HS-27A (cell line): ENCODE measurements at places on chromosomes 16 and 17.

DNA sequence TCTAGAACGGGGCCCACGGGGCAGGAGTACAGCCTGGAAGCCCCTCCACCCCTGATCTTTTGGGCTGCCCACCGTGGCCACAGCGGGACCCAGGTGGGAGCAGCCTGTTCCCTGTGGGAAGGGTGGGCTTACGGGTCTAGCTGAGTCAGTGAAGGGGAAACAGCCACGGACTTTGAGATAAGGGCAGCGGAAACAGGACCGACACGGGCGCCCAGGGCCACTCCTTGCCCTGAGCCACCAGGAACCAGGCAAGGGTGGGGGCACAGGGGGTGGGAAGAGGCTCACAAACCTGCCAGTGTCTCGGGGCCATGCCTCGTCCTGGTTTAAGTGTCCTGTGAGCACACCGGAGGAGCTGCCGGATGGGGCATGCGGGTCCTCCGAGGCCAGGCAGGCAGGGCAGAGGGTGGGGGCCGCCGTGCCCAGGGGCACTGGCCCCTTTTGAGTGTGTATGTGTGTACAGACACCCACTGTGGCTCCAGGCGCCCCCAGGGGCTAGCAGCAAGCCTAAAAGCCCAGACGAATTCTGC lies 47.6 kb upstream of the PVALEF start:
- DNase-seq, result no peak

- peak; percentile 73 for DNase-seq
These were observed 13.0 kb downstream of the CDH13 start for GRCh38 chr16:82639666-82640336.

GRCh38 chr17:29005936-29006511 lies at the start of gene SEZ6:
Gene SEZ6 (minus strand): TSS chr17:29006033. CDS start chr17:29005869, 164 bp downstream.
- DNase-seq, result no peak

DNA sequence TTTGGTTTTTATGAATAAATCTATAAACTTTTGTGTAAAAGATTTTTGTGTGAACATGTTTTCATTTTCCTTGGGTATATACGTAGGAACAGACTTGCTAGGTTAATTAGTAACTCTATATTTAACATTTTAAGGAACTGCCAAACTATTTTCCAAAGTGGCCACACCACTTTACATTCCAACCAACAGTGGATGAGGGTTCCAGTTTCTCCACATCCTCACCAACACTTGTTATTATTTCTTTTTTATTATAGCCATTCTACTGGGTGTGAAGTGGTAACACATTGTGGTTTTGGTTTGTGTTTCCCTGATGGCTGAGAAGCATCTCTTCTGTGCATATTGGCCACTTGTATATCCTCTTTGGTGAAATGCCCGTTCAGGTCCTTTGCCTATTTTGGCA lies 20.0 kb downstream of the LYRM9 start:
- no peak for DNase-seq

DNA sequence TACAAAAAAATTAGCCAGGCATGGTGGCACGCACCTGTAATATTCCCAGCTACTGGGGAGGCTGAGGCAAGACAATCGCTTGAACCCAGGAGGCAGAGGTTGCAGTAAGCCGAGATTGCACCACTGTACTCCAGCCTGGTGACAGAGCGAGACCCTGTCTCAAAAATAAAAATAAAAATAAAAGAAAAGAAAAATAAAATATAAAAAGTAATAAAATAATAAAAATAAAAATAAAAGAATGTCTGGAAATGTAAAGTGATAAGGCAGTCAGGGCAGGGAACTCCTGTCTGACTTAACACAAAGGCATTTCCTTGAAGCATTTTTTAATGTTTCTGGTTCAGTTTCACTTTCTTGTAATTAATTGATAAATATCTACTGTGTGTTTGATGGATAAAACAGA lies 34.7 kb upstream of the DNAJA2 start:
- DNase-seq, result no peak

GRCh38 chr16:31134091-31134571 lies 1.4 kb downstream of the PRSS8 start:
- no peak for DNase-seq

DNA sequence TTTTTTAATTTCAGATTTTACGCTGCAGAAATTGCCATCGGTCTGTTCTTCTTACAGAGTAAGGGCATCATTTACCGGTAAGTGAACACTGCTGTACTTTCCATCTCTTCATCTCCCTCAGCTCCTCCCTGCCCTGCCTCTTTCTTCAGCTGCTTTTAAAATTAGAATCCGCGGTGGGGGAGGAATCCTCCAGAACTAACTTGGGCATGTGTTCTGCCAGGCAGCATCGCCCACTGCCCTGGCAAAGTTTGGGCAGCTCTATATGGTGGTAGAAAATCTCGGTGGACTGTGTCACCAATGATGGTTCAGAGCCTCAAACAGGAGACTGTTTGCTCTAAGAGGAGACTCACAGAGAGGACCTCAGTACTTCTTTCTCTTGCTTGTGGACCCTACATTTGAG lies 81.6 kb upstream of the CACNG3 start:
- no peak for DNase-seq

GRCh38 chr16:89395150-89396142 lies 94.9 kb downstream of the ANKRD11 start:
- DNase-seq, result peak; percentile 88

GRCh38 chr17:40190197-40191021 lies 13.1 kb downstream of the RAPGEFL1 start:
- no peak for DNase-seq

GRCh38 chr17:45783593-45784292 lies 377 bp upstream of the CRHR1 start:
- no peak for DNase-seq

DNA sequence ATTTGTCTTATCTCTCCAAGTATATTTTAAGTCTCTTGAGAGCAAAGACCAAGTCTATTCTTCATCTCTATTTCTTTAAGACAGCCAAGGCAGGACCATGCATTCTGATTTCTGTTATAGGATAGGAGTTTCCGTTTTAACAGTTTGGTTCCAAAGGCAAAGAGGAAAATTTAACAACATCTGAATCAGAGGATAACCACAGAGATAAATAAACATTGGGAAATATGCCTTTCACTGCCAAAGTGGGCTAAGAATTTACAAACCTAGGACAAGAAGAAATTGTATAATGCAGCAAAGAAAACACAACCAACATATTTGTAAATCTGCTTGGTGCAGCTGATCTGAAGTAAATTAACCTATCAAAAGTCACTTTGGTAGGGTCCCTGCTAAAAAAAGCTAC lies 37.7 kb downstream of the USP32 start:
- peak; percentile 12 for DNase-seq

- DNase-seq, result peak; percentile 12
These were observed 131.6 kb upstream of the PLCG2 start for GRCh38 chr16:81647527-81647926.
